Stromal cell of bone marrow (primary cell): ENCODE measurements at places on chromosomes 5 and 9.

DNA sequence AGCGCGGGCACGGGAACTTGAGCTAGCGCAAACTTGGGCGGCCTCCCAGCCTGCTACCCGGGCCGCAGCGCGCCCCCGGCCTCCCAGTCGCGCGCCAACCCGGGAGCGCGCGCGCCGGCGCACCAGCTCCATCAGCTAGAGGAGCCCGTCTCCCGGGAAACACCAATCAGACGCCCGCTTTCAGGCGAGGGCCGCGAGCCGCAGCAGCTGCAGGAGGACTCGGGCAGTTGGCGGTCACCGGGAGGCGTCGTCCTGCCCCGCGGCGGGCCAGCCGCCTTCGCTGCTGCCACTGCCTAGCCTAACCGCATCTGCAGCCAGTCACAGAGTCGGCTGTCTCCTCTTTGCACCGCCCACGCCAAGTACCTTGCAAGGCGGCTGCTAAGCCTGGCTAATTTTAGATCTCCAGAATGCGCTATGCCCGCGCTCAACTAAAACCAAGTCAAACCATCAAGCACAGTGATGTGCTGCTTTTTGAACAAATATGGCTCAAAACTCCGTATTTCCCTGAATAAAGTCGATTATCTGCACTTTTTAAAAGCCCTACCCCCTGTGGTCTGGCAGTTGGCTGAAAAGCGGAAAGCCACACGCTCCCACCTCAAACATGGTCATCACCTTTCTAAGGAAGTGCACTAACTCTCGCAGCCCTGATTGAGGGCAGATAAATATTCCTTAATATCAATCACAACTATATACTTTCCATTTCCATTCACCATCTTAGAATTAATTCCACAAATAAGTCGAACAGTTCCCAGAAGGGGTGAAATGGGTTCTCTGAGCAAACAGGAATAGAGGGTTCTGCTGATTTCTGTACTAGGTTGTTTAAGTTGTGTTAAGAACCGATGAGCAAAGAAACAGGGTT lies 221.8 kb downstream of the MEF2C start:
- peak; percentile 54 for DNase-seq

- no peak for DNase-seq
Observed at GRCh38 chr9:14131356-14132088, 182.4 kb downstream of the NFIB start.

DNA sequence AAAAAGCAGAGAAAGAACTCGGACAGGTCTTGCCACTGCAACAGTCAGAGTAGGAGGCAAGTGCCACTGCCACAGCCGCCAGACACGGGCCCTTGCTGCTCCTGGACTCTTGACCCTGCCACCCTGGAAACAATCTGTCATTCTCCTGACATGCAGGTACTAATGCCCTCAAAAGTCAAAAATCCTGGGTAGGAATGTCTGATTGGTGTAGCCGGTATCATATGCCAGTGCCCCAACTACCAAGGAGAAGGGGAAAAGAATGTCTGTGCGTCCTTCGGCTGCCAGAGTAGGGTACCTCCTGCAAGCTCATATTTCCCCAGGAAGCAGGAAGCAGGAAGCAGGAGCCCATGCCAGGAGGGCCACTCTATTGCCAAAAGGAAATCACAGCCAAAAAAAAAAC lies 30.5 kb upstream of the F2RL1 start:
- DNase-seq, result no peak

DNA sequence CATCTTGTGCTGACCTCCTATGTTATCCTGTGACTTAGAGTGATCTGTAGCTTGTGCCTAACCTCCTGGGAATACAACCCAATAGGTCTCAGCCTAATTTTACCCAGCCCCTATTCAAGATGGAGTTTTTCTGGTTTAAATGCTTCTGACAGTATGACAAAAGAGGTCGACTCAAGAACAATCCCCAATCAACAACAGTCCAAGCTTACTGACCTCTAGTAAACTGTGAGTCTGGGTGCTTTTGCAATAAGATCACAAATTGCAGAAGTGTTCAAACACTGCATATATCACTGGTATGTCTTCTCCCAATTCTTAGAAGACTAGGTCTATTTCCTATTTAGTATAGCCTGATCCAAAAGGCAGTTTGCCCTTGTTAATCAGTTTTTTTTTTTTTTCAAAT lies 323.5 kb upstream of the PTGER4 start:
- no peak for DNase-seq

DNA sequence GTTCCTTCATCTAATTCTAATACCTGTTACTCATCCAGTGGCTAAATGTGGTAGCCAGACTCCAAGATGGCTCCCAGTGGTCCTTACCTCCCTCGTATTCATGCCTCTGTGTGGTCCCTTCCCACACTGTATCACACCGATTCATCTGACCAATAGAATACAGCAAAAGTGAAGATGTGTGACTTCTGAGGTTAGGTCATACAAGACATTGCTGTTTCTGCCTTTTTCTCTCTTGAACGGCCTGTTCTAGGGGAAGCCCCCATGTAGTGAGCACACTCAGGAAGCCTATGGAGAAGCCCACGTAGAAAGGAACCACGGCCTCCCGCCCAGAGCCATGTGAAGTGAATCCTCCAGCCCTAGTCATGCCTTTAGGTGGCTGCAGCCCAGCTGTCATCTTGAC lies 9.4 kb upstream of the C5 start:
- DNase-seq, result no peak

- no peak for DNase-seq
Observed at GRCh38 chr9:117720066-117720465, 15.9 kb downstream of the TLR4 start.

GRCh38 chr5:136040746-136041415 lies 12.1 kb downstream of the TGFBI start:
- no peak for DNase-seq

- DNase-seq, result no peak
Observed at GRCh38 chr9:130522233-130522808, 57.1 kb upstream of the FUBP3 start.

GRCh38 chr9:125861405-125862058 lies 114.4 kb downstream of the PBX3 start:
- no peak for DNase-seq

DNA sequence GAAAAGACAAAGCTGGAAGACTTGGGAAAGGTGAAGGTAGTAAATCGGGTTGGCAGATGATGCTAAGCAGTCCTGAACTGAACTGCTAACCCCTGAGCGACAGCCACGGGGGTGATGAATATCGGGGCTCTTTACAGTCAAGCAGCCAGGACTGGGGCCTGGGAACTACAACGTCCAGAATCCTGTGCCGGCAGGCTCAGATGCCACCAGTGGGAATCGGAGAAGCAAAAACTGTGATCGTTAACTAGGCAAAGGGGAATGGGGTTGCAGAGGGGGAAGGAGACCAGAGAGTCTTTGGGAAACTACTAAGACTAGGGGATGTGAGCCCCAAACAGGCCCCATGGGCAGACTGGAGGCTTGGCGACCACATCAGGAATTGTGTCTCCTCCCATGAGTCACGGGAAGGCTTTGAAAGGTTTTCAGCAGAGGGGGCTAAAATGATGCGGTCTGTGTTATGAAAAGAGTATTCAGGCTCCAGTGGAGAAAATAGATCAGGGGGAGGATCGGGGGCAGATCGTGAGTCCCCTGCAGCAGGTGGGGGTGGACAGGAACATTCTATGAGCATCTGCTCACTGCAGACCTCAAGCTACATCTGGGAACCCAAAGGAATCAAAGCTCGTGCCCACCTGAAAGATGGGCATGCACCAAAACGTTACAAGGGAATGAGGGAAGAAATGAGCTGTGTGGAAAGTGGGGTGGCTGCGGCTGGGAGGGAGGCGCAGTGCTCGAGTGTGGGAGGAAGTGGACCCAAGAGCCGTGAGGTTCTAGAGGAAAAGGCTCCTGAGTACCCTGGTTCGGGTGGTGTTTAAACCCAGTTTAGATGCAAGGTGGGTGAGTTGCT lies 53.8 kb downstream of the HRH2 start:
- no peak for DNase-seq

- DNase-seq, result no peak
Observed at GRCh38 chr5:169182797-169183196, 118.1 kb downstream of the SLIT3 start.

DNA sequence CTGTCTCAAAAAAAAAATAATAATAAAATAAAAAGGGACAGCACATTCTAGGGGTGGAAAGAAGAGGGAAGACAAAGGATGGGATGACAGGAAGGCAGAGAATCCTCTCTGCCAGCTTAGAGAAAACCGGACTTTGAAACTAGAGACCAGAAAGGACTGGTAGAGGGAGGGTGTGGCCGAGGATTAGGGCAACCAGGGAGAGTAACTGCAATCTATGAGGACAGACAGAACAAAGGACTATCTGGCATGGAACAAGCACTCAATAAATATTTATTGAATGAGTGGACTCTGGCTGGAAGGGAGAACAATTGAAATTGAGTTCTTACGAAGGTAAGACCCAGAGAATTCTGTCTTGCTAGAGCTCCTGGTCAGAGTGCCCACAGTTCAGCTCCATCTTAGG lies 2.4 kb downstream of the GBA2 start:
- no peak for DNase-seq

GRCh38 chr9:93207326-93207814 lies 23.4 kb downstream of the WNK2 start:
- peak; percentile 85 for DNase-seq

DNA sequence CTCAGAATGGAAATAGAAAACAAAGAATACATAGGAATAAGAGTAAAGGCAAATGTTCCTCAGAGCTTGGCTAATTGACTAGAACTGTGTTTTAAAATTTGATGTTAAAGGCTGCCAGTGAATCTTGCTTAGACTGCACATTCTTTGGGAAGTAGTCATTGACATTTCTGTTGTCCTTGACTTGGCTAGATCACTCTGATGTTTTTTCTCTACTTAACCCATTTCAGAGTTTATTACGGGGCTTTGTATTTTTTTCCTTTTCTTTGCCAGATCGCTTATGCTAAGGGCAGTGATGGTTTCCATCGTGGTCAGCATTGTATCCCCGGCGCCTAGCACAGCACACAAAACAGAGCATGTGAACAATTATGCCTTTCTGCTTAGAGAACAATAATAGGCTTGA lies 1126.7 kb upstream of the CDH9 start:
- peak; percentile 25 for DNase-seq

GRCh38 chr9:105413525-105413924 lies 34.3 kb upstream of the FSD1L start:
- no peak for DNase-seq

DNA sequence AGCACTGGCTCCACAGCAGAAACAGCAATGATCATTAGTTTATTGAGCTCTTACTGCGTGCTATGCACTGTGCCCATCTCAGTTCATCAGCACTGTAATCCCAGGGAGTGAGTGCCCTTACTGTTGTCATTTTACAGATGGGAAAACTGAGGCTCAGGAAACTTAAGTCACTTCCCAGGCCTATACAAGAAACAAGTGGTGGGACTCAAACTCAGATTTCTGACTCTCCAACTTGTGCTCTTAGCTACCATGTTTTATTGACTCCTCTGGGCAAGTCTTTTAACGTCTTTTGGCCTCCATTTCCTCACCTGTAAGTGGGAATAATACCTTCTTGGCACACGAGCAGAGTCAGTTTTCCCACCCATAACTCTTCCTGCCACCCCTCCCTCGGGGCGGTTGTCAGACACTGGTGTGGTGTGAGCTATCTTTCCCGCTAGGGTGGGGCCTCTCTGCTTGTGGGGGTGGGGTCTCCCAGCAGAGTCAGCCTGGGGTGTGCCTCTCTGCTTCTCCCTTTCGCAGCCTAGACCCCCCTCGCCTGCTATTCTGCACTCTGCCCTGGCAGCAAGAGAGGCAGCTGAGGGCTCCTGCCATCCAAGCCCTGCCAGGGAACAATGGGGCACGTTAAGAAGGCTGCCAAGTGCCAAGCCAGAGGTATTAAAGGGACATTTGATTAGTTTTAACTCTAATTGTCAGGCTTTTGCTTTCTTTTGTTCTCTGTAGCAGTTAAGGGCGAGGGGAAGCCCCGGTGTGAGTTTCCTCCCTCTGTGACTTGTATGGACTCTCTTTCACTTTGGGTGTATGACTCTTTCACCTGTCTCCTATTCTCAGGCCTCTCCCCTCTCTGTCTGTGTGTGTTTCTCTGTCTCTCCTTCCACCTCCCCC lies 12.1 kb downstream of the GALNT10 start:
- no peak for DNase-seq

DNA sequence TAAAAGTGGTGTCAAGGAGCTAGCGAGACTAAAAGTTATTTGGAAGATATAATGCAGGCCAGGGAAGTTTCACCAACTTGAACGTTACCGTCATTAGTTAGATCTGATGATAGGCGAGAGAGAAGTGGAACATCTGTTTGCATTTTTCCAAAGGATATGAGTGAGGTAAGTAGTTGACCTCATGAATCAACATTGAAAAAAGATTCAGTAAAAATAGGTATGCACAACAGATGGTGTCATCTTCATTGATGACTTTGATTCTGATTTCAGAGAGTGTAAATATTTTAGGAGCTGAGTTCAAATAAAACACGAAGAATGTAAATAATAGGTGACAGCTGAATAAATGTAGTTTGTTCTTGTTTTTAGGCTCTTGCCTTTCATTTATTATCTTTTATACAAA lies 998.9 kb upstream of the CDH6 start:
- no peak for DNase-seq

- no peak for DNase-seq
Observed at GRCh38 chr9:134245179-134245578, 80.8 kb upstream of the RNU6ATAC start.

DNA sequence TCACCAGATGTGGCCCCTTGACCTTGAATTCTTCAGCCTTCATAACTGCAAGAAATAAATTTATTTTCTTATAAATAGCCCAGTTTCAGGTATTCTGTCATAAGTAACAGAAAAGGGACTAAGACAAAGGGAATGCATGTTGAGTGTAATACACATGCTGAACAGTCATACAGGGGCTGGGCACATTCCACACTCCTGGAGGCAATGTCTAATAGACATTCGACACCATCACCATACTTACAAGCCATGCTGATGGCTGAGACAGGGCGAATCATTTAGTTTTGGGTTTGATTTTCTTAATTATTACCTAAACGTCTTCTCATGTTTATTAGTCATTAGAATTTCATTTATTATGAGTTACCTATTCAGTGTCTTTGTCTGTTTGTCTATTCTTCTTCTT lies 68.5 kb downstream of the TENT4A start:
- no peak for DNase-seq

- no peak for DNase-seq
Observed at GRCh38 chr5:54895816-54896341, 89.5 kb downstream of the ESM1 start.
